NCI-H748 treated with DMSO at 0.1 percent for 48 hours (cell line): ENCODE measurements at places on chromosomes 6 and 20.

- DNase-seq: no peak
Observed at GRCh38 chr6:98530732-98531131, 303.6 kb upstream of the POU3F2 start.

GRCh38 chr6:6556738-6557503 is 31.6 kb upstream of the LY86 start:
- DNase-seq: peak; percentile 51

DNA sequence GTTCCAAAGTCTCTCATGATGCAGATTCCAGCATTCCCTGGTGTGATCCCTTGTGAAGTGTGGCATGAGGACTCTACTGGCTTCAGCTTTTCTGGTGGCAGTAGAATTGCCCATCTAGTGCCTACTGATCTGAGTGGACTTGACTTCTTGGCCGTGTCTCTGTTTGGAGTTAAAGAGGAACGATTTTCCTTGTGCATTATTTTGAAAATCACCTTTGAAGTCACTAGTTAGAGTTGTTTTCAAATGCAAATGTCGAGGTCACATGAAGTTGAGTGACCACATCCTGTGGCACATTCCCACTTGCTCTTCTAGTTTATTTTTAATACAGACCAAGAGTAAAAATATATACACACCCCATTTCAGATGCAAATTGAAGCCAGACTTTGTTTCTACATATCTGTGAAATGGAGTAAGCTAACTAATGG is 270.7 kb upstream of the TAB2 start:
- no peak for DNase-seq

DNA sequence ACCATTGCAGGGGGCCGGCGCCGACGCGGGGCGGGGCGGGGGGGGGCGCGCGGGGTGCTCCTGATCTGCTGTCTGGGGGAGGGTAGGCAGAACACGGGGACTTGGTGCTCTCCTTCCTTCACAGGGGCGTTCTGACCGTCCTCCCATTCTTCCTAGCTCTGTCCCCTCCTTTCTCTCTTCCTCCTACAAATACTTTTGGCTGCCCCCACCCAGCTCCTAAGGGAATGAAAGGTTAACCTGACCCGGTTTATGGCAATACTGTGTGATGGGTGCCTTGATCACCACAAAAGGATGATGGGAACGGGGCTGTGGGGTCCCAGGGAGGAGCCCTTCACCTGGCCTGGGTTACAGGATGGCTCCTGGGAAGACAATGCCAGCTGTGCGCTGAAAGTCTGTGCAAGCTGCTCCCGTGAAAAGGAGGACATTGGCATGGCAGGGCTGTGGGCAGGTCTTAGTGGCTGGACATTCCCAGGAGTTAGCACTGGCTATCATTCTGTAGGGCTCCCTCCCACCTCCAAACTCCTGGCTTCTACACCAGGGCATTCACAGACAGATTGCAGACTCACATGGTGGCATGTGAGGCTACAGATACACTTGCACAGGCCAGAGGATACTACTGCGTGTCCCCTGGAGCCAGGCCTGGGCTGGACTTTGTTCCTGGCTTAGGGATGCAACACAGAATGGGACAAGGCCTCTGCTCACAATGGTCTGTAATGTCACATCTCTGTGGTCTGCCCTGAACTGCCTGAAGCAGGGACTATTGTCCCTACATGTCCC is 1.9 kb upstream of the TPD52L2 start:
- DNase-seq: no peak

DNA sequence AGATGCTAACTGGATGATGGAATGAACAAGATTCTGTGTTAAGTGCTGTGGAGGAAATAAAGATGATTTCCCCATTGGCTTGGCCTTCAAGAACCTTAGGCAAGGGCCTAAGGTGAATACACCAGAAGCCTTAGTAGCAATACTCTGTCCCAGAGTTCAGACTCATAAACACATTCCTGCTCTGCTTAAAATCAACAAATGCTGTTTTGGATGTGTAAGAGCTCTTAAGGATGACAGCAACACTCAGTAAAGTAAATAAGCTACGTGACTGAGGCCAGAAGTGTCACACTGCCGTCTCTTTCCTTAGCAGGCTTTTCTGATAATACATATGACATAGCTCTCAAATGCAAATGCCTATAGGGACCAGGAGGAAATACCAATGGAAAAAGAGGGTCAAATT is 90.6 kb downstream of the EYA2 start:
- DNase-seq: no peak

DNA sequence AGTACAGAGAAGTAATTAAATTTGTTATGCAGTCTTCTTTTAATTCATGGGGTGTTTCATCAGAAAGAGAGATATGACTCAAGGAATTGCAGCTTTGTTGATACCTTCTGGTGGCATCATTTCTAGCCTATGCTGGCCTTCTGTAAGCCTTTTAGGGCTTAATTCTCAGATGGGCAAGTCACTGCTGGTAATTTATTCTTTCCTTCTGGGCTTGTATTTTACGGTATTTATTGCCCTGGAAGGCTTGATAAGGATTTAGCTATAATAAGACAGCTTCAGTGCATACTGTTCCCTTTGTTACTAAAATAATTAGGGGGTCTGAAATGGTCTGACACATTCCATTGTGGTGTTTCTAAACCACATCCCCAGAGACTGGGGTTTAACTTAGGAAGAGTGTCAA is 57.9 kb upstream of the EMILIN3 start:
- DNase-seq: no peak

DNA sequence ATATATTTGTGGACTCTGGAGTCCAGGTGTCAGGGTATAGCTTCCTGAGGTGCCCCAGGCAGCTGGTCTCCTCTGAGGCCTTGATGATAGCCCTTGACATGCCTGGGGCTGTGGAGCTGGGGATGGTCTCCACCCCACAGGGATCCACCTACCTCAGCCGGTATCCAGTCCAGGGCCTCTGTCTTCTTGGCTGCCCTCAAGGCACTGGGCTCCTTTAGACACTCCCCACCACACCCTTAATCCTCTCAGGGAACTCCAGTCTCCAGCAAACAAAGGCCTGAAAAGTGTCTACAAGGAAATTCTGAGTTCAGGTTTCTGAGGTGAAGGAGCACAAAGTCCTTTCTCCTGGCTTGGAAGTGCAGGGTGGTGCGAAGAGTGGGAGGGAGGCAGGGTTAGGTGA is 44.6 kb upstream of the DDR1 start:
- no peak for DNase-seq

- no peak for DNase-seq
Observed at GRCh38 chr6:159879856-159880255, 10.9 kb upstream of the MAS1 start.

GRCh38 chr6:166786704-166787293 is 159.7 kb upstream of the RPS6KA2 start:
- DNase-seq: peak; percentile 34

DNA sequence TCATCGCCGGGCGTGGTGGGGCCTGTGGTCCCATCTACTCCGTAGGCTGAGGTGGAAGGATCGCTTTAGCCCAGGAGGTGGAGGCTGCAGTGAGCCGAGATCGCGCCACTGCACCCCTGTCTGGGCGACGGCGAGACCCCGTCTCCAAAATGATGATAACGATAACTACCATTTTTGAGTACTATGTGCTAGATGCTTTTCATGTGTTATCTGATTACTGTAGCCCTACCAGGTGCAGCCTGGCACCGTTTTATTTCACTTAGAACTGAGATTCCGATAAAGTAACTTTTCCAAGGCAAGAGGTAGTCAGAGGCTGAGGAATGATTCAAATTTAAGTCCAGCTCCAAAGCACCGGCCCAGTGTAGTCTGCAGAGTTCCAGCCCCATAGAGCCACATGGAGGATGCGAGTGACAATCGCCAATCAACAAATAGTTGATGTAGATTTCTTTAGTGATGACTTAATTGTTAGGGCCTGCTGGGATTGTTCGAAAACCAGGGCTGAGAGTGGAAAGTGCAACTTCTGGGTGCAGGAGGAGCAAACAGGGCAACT is 727 bp downstream of the ERMARD start:
- DNase-seq: no peak

- DNase-seq: no peak
Observed at GRCh38 chr6:163893609-163894189, 479.2 kb downstream of the QKI start.

DNA sequence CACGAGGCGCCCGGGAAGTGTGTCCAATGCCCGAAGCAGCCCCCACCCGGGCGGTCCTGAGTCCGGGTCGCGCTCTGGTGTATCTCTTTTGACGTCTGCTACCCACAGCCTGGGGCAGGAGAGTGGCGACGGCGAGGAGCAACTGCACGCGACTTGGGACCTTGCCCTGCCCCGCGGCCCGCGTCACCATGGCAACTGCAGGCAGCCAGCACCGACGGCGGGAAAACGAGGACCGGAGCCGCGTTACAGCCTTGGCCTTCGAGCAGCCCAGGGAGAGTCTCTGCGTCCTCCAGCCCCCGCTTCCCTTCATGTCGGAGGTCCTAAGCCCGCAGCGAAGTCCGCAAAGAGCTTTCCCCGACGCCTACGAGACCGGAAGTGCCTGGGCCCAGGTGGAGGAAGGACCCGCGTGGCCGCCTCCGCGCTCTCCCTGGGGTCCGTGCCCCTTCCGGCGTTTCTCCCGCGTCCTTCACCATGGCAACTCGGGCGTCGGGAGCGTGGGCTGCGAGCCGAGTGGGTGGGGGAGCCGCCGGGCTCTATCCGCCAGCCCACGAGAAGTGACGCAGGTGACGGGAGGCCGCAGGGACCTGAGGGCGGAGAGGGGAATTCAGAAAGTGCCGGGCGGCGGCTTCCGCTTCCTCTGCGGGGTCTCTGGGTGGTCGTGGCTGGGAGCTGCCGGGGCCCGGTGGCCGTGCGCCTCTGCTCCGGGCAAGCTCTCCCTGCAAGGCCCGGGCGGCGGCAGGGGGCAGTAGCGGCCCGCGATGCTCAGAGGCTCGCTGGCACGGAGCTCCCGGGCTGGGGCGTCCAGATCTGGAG is 88.6 kb upstream of the TGM3 start:
- DNase-seq: peak; percentile 85

GRCh38 chr6:158068893-158069799 is 87.5 kb downstream of the SYNJ2 start:
- DNase-seq: no peak

- DNase-seq: no peak
Observed at GRCh38 chr20:43658723-43659419, 8.0 kb upstream of the MYBL2 start.

- peak; percentile 93 for DNase-seq
Observed at GRCh38 chr20:33561692-33562601, 72.1 kb downstream of the CBFA2T2 start.

GRCh38 chr20:38685853-38686473 is 38.3 kb upstream of the SLC32A1 start:
- no peak for DNase-seq

DNA sequence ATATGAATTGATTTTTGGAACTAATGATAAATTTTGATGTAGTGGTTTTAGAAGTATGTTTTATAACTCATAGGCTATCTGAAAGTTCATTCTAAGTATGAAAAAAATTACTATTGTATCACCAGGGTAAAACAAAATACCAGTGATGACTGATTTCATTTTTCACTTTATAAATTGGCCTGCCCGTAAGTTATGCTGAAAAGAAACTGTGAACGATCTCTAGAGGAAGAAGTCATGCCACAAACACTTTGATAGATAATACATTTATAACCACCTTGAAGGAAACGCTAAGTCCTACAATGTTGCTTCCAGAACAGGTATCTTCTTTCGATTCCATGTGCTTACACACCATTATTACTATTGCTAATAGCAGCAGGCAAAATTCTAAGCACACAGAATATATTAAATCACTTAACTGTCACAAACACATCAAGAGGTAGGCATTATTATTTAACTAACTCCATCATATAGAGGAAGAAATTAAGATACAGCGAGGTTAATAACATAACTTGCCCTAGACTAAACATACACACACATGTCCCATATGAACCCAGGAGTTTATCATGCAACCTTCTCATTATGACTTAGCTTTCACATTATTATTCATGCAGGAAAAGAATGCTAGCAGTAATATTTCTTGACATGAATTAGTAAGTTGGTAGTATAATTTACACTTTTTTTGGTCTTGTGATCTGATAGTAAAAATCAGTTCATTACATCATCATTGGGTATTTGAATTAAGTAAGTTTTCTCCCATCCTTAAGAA is 44.7 kb downstream of the RGS17 start:
- DNase-seq: no peak

DNA sequence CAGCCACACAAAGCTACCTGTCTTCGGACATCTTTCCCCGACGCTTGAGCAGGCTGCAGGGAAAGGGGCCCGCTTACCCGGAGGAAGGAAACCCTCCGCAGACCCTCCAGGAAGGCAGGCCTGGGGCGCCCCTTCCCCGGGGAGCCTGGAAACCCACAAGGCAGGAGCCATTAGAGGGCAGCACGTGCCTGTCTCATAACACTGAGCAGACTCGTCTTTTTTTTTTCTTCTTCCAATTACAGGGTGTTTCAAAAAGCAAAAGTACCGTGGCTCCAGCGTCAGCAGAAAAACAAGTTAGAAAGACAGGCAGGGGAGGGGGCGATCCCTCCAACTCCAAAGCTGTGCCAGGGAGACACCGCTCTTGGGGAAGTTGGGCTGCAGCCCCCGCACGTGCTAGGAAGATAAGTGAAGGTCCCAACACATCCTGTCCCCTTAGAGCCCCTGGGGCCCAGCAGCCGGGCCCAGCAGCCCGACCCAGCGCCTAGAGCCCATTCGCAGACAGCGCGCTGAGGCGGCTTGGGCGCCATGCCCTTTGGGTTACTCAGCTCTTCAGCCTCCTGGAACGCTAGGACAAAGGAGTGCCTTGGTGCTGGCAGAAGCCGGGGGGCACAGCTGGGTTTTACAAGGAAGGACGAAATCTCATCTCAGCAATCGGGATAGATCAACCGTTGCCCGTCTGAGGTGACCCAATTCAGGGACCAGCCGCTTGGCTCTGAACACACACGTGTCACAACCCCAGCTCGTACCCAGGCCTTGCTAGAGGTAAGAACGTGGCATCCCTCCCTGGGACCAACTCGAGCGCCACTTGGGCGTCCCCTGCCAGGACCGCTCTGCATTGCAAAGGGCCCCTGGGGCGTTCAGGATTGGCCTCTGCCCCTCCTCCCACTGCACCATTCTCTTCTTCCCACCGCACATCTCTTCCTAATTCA is 136.3 kb downstream of the LY86 start:
- peak; percentile 25 for DNase-seq

DNA sequence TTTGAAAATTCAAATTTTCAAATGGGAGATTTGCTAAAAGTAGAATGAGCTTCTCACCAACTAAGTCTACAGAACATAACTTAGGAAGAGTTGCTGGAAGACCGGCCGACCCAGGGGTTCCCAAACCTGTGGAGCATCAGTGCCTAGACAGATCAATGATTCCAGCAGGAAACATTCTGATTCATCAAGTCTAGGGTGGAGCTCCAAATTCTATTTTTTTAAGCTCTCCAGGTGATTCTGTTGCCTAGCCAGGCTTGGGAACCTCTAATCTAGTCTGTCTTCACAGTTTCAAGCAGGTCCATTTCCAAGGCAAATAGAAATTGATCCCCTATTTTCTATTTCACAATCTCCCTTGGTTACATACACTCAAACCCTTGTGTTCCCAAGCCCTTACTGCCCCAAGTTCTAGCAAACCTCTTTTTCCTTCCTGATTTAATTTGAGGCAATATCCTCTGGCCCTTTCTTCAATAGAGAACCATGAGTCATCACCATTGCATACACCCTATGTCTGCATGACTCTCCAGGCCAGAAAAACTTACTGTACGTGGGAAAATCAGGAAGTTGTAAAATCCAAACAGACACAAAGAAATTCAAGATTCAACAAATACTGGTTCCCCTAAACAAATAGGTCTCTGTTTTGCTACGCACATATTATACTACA is 8.9 kb downstream of the ATXN1 start:
- DNase-seq: no peak

- DNase-seq: no peak
Observed at GRCh38 chr6:43339168-43339567, 30.3 kb downstream of the ZNF318 start.

GRCh38 chr6:46220352-46221221 is 49.8 kb upstream of the ENPP5 start:
- no peak for DNase-seq
